ENCODE measurements at places on chromosomes 12 and 14.

GRCh38 chr14:105398726-105399465 is 558 bp downstream of the TEX22 start:
- DNase-seq: peak; percentile 65

GRCh38 chr14:90536092-90536491 is 139.3 kb downstream of the CALM1 start:
- DNase-seq: no peak

DNA sequence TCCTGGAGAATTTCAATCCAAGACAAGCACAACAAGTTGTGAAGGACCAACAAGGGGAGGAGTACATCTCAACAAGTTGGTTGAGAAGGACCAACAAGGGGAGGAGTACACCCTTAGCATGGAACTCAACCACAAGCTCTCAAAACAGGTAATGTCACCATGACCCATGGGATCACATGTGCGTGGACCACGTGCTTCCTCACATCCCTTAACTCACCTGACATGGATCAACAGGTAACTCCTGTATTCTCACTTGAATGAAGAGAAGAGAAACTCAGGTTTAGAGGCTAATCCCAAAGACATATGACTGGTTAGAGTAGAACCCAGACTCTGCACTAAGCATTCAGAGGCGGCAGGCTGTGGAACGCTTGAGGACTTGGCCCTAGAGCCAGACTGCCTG is 6.2 kb downstream of the CRACR2A start:
- no peak for DNase-seq

DNA sequence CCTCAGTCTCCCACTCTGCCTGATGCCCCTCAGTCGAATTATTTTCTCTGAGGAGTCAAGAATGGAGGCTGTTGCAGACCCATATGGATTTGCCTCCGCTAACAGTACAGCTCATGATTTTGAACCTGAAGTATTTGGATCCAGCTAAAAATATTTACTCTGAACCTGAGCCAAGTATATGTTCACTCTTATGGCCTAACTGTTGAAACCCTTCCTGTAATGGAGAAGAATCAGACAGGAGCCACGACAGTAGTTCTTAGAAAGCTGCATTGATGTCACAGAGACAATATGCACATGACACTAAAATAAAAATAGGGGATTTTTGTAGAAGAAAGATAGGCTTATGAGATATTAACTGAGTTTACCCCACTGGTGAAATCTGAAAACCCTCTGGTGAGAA is 1128.3 kb upstream of the FLRT2 start:
- DNase-seq: no peak

- DNase-seq: no peak
Measured at GRCh38 chr14:74826574-74826973, 49.4 kb downstream of the PROX2 start.

GRCh38 chr12:91361864-91362263 is 179.2 kb upstream of the DCN start:
- peak; percentile 53 for DNase-seq

GRCh38 chr14:58904776-58905175 is 267.0 kb downstream of the DACT1 start:
- no peak for DNase-seq

DNA sequence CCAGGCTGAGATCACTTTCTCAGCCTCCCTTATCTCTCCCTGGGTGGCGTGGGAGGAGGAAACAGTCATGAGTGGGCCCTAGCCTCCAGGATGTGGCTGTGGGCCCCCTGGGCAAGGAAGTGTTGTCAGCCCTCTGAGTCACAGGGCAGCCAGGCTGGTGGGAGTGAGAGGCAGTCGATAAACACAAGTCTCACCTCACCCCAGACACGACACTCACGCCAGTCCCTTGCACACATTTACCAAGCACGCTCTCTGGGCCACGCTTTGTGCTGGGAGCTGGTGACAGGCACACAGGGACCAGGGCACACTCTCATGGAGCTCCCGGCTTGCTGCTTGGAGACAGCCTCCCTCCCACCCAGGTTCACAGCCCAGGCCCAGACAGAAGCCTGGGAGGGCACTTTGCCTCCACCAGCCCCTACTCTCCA is 1.9 kb upstream of the KRT79 start:
- DNase-seq: no peak

DNA sequence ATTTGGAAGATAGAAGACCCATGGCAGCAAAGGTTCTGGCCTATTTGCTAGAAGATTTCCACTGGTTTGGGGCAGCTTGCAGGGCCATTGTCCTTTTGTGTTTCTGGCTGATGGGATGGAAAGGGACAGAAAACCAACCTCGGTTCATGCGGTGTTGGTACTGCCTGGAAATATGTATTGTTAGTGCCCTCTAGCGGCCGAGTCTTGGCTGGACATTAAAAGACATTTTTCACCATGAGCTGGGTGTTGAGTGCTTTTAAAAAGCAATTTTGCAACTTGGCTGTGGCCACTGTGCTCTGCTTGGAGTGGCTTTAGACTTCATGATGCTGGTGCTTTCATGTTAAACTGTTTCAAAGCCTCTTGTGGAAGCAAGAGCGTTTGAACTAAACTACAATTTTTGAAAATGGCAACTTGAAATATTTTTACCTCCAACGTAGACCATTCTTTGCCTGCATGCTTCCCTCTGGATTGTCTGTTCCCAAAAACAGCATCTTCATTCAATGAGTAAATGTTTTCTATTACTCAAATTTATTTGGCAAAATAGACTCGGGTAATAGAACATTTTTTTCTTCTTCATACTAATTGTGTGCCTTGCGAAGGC is 102.7 kb upstream of the TBX5 start:
- peak; percentile 12 for DNase-seq

- DNase-seq: no peak
Measured at GRCh38 chr12:58920102-58920960, at the start of gene LRIG3. LRIG3 (minus strand) TSS chr12:58920504; CDS start chr12:58920235, 269 bp downstream.

DNA sequence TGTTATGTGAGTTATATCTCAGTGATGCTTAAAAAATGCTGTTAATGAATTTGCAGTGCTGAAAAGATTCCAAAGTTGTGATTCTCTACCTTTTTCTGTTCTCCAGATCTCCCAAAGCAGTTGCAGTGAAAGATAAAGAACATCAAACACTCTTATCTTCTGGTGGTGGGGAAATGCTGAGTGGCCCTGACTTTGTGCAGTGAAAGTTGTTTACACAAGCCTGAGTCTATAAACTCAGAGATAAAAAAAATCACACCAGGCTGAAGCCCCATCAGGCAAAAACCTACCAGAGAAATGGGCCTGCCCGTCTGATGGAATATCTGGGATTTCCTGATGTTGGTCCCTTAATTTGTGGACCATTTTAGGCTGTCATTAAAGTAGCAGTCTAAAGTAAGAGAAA is 46.1 kb downstream of the RASSF3 start:
- no peak for DNase-seq

DNA sequence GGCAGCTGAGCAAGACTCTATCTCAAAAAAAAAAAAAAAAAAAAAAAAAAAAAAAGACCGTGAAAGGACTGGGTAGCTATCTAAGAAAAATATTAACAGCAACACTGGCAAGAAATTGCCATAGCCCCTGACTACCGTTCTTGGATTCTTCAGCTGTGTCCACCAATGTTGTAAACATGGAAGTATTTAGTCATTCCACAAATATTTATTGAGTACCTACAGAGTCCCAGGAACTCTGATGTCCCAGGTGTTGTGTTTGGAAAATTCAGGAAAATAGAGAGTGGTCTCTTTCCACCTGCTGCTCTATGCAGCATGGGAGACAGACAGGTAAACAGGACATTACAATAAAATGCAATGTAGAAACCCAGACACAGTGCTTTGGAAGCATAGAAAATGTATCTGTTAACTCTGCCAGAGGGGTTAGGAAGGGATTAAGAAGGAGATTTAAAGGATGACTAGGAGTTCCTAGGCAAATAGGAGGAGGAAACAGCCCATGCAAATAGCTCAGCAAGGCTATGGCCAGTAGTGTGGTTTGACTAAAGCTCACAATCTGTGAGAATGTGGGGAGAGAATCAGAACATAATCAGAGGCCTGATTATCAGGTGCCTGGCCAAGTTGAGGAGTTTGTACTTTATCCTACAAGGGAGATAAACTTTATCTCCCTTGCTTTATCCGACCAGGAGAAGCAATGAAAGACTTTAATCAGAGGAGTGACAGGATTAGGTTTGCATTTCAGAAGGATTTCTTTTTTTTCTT is 2.1 kb upstream of the DLST start:
- no peak for DNase-seq

GRCh38 chr12:98344046-98344930 is 171.1 kb upstream of the TMPO start:
- DNase-seq: no peak

- DNase-seq: no peak
Measured at GRCh38 chr12:67410667-67411067, 141.5 kb downstream of the CAND1 start.

DNA sequence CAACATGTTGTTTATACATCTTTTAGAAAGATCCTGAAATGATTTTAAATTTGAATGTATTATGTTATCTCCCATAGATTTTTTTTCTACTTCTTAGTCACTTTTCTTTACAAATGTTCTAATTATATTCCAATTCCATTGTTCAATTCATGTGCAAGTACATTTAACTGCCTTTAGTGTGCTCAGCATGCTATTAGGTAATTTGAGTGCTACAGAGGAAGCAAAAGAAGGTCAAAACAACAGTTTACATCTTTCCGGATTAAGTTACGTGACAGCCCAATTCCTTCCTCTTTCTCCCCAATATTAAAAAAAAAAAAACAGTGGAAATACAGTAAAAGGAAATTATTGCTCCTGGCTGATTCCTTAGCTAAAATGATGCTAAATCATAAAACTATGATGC is 98.3 kb downstream of the RTN1 start:
- DNase-seq: no peak

GRCh38 chr14:22837750-22838538 is 1.6 kb downstream of the MMP14 start:
- no peak for DNase-seq

DNA sequence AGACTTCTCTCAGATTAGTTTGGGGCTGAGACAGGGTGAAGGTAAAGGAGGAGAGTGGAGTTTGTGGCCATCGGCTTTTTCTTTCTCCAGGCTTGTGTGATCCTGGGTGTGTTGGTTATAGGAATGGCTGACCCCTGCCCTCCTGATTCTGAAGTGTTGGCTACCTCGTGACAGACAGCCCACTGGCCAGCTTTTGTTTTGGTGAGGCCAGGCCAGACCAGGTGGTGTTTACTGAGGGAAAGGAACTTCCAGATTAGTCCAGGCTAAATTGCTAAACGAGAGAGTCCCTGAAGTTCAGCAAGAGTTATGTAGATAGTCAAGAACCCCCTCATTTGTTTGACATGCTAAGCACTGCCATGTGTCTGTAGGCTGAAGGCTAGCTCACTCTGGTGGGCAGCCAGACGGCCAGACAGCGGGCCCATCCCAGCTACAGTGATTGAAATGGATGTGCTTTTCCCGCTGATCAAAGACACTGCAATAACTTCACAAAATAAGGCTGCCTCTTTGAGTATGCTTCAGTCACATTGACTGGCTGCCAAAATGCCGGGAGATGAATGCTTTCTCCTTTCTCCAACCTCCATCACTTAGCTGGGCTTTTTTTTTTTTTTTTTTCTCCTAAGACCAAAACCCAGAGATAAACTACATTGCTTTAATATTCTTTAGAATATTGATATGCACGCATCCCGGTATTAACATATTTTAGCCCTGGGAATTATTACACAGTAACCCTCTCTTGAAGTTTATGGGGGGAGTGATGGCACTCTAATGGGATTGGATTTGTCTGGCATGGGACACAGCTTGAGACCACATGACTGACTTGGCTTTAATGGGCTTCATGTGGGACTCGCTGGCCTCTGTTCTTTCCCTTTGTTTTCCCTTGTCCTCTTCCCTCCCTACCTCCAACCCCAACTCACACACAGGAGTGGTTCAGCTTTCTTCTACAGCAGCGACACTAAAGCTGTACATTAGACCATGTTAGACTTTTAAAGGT is 76.9 kb downstream of the SMOC1 start:
- no peak for DNase-seq

DNA sequence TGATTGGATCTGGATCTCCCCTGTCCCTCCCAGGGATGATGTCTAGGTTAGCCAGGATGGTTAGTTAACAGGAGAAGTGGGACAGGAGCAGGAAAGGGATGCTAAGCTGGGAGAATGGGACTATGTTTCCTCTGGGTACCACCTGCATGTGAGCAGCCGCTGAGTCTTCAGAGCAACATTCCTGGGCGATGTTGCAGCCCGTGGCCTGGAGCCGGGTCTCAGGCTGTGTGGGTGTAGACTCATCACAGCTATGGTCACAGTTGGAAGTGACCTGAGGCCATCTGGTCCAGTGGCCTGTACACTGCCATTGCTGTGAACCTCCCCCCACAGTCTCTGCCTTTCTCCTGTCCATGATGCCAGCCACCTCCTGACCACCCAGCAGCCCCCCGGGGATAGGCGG is 422.6 kb downstream of the DPF3 start:
- DNase-seq: no peak

DNA sequence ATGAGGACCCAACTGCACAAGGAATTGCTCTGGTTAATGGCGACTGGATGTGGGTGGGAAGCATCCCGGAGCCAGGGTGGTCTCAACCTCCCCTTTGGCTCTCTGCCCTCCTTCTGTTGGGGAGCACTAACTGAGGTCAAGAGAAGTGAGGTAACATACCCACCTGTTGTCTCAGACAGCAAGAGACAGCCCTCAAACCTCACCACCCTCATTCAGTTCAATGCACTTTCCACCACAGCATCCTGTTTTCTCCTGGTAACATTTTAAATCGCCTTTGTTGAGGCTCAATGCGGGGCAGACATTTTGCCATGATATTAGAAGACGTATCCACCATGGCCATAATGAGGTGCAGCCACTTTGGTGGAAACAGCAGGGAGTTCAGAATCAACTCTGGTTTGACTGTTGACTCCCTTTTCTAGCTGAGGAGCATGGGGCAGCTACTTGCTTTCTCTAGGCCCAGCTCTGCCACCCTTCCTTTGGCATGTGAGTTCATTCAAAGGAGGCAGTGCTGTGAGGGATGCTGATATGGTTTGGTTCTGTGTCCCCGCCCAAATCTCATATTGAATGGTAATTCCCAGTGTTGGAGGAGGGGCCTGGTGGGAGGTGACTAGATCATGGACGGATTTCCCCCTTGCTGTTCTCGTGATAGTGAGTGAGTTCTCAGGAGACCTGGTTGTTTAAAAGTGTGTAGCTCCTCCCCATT is 338.6 kb downstream of the PCNX1 start:
- DNase-seq: no peak

DNA sequence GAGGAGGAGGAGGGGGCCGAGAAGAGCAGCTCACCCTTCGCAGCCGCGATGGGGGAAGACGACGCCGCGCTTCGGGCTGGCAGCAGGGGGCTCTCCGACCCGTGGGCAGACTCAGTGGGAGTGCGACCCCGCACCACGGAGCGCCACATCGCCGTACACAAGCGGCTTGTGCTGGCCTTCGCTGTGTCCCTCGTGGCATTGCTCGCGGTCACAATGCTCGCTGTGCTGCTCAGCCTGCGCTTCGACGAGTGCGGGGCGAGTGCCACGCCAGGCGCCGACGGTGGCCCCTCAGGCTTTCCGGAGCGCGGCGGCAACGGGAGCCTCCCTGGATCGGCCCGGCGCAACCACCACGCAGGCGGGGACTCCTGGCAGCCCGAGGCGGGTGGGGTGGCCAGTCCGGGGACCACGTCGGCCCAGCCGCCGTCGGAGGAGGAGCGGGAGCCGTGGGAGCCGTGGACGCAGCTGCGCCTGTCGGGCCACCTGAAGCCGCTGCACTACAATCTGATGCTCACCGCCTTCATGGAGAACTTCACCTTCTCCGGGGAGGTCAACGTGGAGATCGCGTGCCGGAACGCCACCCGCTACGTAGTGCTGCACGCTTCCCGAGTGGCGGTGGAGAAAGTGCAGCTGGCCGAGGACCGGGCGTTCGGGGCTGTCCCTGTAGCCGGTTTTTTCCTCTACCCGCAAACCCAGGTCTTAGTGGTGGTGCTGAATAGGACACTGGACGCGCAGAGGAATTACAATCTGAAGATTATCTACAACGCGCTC is 745 bp downstream of the TRHDE start:
- no peak for DNase-seq

GRCh38 chr12:131642101-131642540 is 68.8 kb upstream of the SFSWAP start:
- no peak for DNase-seq
